ENCODE measurements at places on chromosomes 6 and 20.

DNA sequence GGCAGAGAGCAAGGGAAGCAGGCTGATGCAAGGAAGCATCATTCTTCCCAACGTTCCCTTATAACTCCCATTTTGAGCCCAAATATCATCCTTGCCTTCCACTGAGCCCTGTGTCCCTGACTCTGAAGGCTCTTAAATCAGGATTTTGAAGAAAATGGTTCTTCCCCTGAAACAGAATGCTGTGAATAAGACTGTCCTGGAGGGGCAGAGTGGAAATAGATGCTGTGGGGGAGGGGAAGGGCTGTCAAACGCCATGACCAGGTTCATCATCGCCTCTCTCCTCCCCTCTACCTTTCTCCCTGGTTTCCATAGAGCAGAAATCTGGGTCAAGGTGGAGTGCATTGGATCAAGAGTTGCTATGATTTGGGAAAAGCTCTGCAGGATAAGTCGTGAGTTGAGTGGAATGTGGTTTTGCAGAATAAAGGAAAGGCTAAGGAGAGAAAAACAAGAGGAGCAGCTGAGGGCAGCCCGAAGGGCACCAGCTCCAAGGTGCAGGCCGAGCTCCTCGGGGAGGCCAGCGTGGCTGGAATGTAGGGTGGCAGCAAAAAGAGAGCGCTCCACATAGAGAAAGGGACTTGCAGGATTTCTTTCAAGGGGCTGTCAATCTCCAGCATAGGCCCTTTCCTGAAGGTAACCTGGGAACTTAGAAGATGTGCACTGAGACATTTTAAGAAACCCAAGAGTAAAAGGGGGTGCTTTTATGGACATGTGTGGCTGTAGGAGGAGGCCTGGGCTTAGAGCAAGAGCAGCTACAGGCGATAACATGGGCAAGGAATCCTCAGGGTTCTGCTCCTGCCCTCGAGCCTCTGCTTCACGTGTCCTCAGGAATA is 120.8 kb upstream of the CDYL start:
- DNase-seq: no peak

- DNase-seq: no peak
Observed at GRCh38 chr6:87922947-87923330, 124.7 kb upstream of the SPACA1 start.

- no peak for DNase-seq
Observed at GRCh38 chr6:39215640-39216158, 13.6 kb downstream of the KCNK5 start.

DNA sequence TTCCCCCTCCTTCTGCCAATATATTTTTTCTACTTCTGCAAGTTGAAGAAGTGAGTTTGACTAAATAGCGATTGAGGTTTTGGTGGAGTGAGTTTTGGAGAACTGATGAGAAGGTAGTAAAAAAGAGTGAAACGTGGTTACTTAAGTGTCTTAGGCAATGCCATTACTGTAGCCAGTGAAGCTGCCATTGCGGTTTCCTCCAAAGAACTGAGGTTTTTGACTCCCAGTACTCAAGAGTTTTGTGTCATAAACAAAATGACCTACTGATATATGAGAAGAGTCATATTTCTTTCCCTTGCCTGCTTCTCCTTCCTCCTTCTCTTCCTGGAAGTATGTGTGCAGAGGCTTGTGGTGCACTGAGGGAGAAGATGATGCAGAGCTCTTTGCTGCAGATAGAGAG is 554.5 kb upstream of the MAP3K7 start:
- no peak for DNase-seq

- peak; percentile 95 for DNase-seq
Observed at GRCh38 chr6:11251553-11252360, 19.3 kb upstream of the NEDD9 start.

- DNase-seq: no peak
Observed at GRCh38 chr6:148761527-148762011, 14.7 kb downstream of the UST start.

GRCh38 chr6:82954937-82955577 is 110.6 kb downstream of the UBE3D start:
- no peak for DNase-seq

DNA sequence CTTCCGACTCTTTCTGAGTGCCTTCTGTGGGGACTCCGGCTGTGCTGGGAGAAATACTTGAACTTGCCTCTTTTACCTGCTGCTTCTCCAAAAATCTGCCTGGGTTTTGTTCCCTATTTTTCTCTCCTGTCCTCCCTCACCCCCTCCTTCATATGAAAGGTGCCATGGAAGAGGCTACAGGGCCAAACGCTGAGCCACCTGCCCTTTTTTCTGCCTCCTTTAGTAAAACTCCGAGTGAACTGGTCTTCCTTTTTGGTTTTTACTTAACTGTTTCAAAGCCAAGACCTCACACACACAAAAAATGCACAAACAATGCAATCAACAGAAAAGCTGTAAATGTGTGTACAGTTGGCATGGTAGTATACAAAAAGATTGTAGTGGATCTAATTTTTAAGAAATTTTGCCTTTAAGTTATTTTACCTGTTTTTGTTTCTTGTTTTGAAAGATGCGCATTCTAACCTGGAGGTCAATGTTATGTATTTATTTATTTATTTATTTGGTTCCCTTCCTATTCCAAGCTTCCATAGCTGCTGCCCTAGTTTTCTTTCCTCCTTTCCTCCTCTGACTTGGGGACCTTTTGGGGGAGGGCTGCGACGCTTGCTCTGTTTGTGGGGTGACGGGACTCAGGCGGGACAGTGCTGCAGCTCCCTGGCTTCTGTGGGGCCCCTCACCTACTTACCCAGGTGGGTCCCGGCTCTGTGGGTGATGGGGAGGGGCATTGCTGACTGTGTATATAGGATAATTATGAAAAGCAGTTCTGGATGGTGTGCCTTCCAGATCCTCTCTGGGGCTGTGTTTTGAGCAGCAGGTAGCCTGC is 4.8 kb downstream of the PIM1 start:
- no peak for DNase-seq

DNA sequence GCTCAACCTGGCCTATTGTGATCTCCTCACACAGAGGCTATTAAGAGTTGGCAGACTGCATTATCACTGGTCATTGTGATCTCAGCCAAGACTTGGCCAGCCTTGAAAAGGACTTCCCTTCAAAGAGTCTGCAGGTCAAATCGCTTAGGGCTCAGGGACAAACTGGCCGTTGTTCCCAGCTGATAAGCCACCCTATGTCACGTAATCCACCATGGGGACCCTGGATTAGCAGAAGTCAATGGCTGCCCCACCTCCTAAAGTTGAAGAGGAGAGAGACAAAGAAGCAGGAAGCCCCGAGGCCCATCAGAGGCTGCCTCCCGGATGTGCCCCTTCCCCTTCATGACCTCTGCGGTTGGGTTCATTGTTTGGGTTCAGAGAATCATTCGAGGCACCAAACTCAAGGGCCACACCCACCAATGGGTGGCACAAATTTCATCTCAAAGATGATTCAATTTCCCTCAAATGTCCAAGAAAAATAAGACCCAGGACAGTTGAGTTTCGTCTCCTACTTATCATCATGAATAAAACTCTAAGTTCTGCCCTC is 56.6 kb downstream of the BPIFB1 start:
- DNase-seq: no peak

GRCh38 chr20:20226554-20226953 is 141.3 kb upstream of the INSM1 start:
- no peak for DNase-seq

GRCh38 chr6:43090559-43090956 is 14.4 kb downstream of the PTK7 start:
- no peak for DNase-seq

GRCh38 chr20:59564171-59564570 is 40.2 kb upstream of the PHACTR3 start:
- DNase-seq: no peak

GRCh38 chr6:164107297-164107995 is 692.9 kb downstream of the QKI start:
- DNase-seq: no peak

DNA sequence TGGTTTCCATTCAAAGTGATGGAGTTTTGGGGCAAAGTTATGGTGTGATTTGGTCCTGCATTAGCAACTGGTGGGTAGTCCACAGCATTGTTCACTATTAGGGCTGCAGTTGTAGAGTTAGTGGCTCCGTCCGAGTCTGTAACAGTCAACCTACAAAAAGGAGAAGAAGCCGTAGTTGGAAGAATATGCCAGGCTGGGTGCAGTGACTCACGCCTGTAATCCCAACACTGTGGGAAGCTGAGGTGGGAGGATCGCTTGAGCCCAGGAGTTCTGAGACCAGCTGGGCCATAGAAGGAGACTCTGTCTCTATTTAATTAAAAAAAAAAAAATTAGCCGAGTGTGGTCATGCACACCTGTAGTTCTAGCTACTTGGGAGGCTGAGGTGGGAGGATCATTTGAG is 69.5 kb downstream of the KIAA0319 start:
- DNase-seq: no peak

DNA sequence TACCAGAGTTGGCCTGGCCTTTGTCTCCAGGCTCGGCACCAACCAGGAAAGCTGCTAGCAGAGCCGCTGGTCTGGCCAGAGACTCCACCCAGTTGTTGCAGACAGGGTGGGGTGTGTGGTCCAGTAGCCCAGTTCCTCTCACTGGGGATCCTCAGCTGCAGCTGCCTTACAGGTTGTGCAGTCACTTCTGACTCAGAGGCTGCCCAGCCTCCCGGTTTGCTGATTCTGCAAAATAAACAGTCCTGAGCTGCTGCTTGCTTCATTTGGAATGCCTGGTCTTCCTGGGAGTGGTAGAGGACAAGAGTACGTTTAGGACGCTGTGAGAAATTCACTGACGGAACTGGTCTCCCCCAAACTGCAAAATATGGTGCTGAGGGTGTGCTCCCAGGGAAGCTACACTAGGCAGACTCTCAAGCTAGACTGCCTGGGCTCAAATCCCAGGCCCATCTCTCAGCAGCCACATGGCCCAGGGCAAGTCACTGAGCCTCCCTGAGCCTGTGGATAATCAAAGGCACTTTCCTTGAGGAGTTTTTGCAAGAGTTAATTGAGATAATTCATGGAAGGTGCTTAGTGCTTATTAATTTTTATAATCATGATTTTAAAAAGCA is 246.1 kb downstream of the TFAP2C start:
- DNase-seq: no peak

DNA sequence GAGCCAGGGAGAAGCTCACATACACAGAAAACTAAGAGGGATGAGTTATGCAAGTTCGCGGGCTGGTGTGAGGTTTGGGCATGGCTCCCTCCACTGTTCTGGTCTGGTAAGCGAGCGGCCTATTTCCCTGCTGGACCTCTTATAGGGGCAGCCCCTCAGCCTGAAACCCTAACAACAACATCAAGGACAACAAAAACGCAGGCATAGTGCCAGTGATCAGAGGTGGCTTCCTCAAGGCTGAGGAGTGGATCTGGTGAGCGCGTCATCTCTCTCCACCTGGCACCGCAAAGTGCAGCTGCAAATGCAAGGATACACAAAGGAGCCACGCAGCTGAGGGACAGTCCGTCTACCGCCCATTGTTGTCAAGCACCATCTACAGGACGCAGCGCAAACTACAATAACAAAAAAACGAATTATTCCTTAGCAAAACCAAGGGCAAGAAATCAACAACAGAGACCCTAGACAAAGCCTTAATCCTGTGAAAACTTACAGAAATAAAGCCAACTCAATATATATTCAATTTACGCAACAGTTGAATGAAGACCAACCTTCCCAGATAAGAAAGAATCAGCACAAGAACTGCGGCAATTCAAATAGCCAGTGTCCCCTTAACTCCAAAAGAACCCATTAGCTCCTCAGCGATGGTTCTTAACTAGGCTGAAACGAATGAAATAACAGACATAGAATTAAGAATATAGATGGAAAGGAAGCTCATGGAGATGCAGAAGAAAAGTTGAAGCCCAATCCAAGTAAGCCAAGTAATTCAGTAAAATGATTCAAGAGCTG is 9.2 kb upstream of the DEFB110 start:
- no peak for DNase-seq

DNA sequence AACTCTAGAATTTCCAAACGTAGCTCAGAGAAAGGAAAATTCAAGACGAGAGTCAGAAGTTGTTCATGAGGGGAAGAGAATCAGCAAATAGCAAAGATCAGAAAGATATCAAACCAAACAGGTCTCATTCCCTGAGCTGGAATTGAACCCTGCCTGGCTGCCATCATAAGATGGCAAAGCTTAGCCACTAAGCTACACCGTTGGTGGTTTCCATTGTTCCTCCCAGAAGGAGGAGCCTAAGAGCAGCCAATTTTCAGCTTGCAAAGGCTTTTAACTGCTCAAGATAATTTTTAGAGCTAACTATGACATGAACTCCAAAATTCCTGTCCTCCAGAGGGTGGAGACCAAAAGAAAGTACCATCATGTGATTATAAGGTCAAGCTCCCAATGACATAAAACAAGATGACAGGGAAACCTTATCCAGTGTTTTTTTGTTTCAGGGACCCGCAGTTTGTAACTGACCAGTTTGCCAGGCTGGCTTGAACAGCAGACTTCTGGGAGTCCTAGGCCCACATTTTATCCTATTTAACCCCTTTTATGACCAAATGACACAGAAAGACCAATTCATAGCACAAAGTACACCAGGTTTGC is 55.9 kb downstream of the COL11A2 start:
- DNase-seq: no peak

DNA sequence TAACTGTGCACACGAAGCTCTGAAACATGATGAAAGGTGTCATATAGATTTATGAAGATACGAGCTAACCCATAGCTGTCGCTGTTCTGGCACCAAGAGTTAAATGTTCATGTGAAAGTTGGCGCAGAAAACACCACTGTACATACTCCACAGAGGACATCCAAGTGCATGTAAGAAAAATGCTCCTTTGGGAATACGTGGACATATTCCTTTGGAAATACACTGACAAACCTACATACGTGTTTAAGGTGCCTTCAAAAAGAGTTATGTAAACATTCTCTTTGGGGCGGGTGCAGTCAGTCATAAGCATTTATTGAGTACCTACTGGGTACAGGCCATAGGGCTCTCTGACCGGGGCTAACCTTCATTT is 723 bp upstream of the ARID1B start:
- DNase-seq: peak; percentile 68

- no peak for DNase-seq
Observed at GRCh38 chr6:157512382-157512682, 131.3 kb downstream of the ZDHHC14 start.

GRCh38 chr6:84583784-84584183 is 180.6 kb downstream of the TBX18 start:
- no peak for DNase-seq

GRCh38 chr6:11258260-11259237 is 26.1 kb upstream of the NEDD9 start:
- DNase-seq: no peak

- no peak for DNase-seq
Observed at GRCh38 chr6:169085466-169085865, 168.2 kb downstream of the THBS2 start.

DNA sequence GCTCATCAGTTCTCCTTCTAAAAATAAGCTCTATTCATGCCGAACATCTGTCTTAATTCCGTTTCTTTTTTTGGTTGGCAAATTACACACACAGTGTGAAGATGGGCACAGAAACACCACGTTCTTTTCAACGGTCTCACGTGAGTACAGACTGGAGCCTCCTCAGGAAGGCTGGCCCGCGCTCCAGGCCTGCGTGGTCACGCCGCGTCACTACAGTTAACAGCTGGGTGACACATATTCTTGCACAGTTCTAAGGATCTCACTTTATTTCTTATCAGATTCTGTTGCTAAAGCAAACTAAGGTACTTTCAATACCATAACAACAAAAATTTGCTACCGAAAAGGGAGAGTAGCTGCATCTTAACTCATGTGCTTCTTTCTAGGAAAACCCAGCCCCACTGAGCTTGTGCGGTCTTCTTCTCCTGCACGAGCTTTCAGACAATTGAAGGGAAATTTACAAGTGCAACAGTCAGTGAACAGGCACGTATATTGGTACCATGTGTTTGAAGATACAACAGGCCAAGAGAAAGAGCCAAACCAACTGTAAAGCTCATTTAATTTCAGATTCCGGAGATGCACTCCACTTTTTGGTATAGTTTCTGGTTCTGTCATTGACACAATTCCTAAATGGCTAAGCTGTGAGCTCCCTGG is 55.6 kb upstream of the MPC1 start:
- DNase-seq: no peak

GRCh38 chr6:164825386-164825785 is 484.0 kb downstream of the C6orf118 start:
- no peak for DNase-seq
